ENCODE measurements at places on chromosomes 16 and 17. TPM values are rescaled to one million over a fixed set of nuclear protein-coding genes. Genes with fewer than 3 reads are reported as not detected.

DNA sequence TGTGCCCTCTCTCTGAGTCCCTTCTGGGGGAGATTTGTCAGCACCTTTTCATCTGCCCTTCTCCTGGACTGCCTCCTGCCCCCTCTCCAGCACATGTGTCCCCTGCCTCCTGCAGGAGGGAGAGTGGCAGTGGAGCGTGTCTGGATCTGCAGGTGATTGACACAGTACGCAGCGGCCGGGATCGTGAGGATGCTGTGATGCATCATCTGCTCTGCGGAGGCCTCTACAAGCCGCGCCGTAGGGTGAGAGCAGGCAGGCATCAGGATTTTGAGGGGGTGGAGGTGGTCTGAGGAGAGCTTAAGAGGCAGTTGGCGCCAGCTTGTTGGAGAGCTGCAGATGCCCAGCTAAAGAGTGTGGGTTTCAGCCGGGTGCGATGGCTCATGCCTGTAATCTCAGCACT, 10.9 kb downstream of the SLC9A5 start:
- no peak for DNase-seq

- DNase-seq, result no peak
Measured at GRCh38 chr17:77490361-77491183, 349.8 kb downstream of the SEC14L1 start.

Gene CALB2
- total RNA-seq, result 24.7 TPM

DNA sequence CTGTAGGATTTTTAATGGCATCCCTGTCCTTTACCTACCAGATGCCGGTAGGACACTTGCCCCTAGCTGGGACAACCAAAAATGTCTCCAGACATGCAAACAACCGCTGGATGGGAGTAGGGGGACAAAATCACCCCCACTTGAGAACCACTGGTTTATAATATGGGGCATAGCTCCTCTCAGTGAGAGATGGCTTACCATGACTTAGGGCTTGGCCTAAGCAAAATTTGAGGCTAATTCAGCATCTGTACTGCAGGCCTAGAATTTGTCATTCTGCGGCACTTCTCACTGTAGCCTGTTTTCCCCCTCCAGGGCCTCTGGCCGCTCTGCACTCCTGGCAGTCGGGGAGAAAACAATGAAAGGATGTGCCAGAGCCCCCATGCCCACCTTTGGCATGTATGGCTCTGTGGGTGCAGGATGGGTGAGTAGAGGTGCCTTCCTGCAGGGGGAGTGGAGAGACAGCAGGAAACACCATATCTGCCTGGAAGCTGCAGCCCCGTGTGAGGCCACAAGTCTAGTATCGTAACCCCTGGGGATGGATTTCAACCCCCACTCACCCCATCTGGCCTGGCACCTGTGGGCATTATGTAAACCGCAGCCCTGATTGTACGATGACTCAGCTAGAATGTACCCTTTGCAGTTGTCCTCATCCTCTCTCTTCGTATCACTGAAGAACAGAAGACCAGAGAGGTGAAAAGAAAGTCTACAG, 268.1 kb downstream of the SOX9 start:
- no peak for DNase-seq

GRCh38 chr16:85845266-85845665, 45.8 kb downstream of the COX4I1 start:
- no peak for DNase-seq

Gene TEX19
- total RNA-seq, result not detected

GRCh38 chr17:21285164-21286065, 904 bp downstream of the MAP2K3 start:
- DNase-seq, result no peak

- DNase-seq, result no peak
Measured at GRCh38 chr17:17575360-17576251, 15.9 kb downstream of the PEMT start.

DNA sequence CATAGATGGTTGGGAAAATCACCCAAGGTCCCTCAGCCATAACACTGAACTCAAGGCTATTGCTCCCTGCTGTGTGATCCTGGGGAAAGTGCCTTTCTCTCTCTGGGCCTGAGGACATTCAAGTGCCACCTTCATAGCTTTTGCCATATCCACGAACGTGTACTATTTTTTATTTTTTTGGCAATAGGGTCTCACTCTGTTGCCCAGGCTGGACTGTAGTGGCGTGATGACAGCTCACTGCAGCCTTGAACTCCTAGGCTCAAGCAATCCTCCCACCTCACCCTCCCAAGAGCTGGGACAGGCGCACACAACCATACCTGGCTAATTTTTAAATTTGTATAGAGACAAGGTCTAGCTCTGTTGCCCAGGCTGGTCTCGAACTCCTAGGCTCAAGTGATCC, 10.6 kb downstream of the PLLP start:
- DNase-seq, result no peak

DNA sequence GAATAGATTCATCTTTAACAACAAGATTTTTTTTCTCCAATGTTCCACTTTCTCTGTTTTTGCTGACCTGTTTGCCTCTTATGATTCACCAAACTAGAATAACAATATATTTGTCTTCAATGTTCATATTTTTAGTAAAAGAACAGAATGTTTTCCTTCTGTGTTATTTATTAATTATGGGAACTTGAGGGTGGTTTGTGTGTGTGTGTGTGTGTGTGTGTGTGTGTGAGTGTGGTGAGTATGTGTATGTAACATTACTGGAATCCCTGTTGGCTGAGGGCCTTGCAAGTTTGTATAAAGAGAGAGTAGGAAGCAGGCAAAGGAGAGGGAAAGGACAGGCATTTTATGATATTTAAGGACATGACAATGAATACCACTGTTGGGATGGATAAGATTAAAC, 13.8 kb downstream of the STXBP4 start:
- peak; percentile 72 for DNase-seq

DNA sequence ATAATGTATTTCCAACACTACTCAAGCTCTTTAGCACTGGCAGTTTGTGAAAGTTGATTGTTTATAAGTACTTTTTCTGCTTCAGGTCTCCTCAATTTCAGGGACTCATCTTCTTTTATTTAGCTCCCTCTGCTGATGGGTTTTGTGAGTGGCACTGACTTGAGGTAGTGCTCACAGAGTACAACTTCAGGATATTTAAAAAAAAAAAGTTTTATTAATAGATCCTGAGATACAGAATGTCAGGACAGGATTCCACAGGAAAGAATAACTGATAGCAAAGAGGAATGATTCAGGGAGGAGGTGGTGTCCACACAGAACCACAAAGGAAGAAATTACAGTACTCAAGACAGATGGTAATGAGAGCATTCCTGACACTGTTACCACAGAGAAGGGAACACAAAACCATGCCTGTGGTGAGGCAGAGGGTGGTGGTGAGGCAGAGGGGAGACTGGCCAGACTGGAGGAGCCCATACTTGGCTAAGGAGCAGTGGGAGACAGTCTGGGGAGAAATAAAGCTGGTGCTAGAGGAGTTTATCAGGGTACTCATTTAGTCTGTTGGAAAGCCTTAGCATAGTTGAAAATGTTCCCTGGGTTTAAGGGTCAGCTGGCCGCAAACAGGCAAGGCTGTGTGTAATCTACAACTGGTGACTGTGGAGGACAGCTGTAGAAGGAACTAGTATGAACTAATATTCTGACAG, 63.7 kb downstream of the SPAG9 start:
- DNase-seq, result no peak

- peak; percentile 35 for DNase-seq
Measured at GRCh38 chr17:75524970-75525805, at the start of gene LLGL2. TSS of gene LLGL2 (plus strand) at chr17:75525697. CDS start at chr17:75543427, 17,730 bp downstream.

DNA sequence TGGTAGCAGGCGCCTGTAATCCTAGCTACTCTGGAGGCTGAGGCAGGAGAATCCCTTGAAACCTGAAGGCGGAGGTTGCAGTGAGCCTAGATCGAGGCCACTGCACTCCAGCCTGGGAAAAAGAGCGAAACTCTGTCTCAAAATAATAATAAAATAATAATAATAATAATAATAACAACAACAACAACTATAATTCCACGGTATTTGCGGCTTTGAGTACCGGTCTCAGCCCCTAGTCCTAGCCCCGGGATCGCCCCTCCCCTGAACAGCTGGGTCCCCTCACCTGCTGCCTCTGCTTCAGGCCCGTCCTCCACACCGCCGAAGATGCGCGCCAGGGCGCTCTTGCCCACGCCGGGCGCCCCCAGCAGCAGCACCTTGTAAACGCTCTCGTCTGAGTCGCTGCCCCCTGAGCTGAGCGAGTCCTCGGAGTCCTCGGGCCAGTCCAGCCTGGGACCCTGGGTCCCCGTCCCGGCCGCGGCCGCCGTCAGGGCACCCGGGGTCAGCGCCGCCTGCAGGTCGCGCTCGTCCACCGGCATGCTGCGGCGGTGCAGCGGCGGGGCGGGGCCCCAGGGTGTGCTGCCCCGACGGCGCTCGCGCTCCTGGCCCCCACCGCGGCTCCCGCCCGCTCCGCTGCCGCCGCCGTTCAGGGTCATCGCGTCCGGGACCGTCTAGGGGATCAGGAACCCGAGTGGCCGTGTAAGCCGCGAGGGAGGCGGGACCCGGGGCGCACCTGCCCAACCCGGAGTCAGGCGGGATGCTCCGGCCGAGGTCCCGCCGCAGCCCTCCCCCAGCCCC, 611 bp downstream of the RRAD start:
- DNase-seq, result no peak

Gene NOL3
- total RNA-seq, result 90.0 TPM

Measured in tibial nerve (tissue), 4 donors.